Mesenchymal stem cell (in vitro differentiated cells and primary cell): ENCODE measurements at places on chromosomes 4 and X.

- no peak for DNase-seq
Measured at GRCh38 chr4:114474188-114474800, 124.3 kb upstream of the UGT8 start.

GRCh38 chr4:172169871-172170270 lies 356.7 kb downstream of the GALNTL6 start:
- no peak for DNase-seq

GRCh38 chr4:22428441-22428840 lies 87.4 kb downstream of the ADGRA3 start:
- DNase-seq, result no peak

GRCh38 chr4:185219551-185220344 lies 10.3 kb downstream of the SNX25 start:
- DNase-seq, result peak; percentile 66

GRCh38 chr4:143375326-143376073 lies 38.8 kb downstream of the GAB1 start:
- DNase-seq, result peak; percentile 45

DNA sequence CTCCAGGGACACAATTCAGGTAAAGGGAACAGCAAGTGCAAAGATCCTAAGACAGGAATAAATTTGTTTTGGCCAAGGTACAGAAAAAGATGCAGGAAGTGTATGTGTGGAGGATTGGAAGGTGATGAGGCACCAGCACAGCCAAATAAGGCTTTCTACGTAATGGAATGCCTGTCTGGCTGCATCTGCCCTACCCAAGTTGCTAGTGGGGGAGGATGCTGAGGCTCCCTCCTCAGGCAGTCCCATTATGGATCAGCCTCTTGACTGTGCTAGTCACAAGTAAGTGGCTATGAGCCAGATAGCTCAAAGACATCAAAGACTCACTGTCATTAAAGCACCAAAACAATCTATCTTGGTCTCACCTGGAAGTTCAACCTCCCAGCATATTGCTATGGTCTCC lies 300.9 kb upstream of the FAT4 start:
- DNase-seq, result no peak

DNA sequence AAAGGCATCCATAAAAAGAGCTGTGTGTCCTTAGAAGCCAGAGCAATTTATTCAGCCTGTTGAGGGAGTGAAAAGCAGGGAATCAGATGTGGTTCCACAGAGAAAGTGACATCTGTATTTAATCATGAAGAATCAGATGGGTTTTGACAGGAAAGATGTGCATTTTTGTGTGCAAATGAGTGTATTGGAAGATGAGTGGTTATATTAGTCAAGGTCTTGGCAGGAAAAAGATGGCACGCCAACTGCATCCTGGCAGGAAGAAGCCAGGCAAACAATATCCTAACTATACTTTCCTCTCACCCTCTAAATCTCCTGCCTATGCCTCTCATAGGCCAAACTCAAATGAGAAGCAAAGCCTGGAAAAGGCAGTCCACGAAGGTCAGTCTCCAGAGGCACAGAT lies 59.1 kb downstream of the SCFD2 start:
- DNase-seq, result no peak

- peak; percentile 1 for DNase-seq
Measured at GRCh38 chr4:81607950-81608349, 136.2 kb upstream of the RASGEF1B start.

- DNase-seq, result peak; percentile 56
Measured at GRCh38 chrX:119118780-119119395, 8.7 kb downstream of the KIAA1210 start.

DNA sequence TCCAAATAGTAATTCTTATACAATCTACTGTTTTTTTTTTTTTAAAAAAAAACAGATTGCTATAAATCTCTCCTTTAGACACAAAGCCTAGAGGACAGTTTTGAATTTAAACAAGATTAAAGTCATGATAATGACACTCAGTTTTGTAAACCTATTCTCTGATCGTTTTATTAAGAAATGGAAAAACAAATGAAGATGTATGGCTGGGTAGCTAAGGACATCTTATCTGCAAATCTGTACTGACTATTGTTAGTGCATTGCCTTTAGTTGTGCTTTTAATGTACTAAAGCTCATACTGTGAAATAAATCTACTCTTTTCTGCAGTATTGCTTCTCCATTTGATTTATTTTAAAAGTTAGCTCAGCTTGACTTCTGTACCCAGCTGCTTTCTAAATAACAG lies 155.0 kb downstream of the UNC5C start:
- no peak for DNase-seq

DNA sequence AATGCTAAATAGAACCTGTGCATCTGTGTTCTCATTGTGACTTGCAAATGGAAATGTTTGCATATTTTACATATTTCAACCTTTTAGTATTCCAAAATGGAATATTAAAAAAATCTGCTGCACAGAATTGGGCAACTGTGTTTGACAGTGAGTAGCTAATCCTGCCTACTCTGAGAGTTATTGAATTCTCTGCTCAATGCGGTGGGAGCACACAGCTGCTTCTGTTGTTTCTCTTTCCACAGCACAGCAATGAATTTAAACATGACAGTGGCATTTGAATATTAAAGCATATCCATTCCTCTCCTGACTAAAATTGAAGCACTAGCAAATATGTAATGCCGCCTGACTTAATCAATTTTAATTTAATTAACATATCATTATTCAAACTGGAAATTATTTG lies 366.6 kb downstream of the GASK1B start:
- no peak for DNase-seq

- DNase-seq, result peak; percentile 80
Measured at GRCh38 chr4:55175779-55176231, 50.4 kb upstream of the KDR start.

GRCh38 chr4:138267835-138268234 lies 25.7 kb upstream of the SLC7A11 start:
- DNase-seq, result no peak

DNA sequence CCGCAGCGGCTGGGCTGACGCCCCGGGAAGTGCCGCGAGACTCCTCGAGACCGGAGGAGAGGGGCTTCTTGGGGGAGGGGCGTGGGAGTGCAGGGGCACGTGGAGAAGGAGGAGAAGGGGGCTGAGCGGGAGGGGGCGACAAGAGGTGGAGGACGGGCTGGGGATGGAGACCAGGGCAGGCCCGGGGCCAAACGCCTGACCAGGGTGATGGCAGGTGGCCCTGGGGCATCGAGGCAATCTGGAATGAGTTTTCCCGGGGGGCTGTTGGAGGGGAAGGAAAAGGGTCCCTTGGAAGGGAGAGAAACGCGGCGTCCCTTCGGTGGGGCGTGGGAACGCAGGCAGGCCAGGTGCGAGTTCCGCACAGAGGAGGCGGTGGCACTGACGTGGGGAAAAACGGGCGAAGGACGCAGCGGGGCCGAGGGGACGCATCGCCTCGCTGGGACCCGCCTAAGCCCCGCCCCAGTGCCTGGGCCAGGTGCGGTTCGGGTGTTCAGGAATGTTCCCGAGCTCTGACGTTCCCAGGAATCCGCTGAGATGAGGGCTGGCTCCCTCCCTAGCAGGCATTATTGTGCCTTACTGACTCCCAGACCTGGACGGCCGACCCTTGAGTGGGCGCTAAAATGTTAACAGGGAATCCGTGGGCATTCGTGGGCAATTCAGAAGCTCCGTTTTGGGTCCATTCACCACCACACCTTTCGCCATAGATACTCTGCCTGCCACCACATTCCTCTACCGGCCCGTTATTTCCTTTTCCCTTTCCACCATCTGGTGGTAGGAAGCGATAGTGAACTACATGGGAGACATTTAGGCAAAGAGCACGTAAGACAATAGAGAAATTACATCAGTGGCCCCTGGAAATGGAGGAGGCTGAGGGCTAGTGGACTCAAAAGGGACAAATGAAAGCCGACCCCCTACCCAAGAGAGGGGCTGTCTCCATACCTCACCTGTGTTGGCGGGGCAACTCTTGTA lies 795 bp upstream of the SH3KBP1 start:
- DNase-seq, result peak; percentile 82

DNA sequence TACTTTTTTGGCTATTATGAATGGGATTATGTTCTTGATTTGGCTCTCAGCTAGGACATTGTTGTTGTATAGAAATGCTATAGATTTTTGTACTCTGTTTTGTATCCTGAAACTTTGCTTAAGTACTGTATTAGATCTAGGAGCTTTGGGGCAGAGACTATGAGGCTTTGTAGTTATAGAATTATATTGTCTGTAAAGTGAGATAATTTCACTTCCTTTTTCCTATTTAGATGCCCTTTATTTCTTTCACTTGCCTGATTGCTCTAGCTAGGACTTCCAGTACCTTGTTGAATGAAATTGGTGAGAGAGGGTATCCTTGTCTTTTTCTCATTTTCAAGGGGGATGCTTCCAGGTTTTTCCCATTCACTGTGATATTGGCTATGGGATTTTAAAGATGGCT lies 28.1 kb downstream of the ADAM29 start:
- DNase-seq, result no peak

DNA sequence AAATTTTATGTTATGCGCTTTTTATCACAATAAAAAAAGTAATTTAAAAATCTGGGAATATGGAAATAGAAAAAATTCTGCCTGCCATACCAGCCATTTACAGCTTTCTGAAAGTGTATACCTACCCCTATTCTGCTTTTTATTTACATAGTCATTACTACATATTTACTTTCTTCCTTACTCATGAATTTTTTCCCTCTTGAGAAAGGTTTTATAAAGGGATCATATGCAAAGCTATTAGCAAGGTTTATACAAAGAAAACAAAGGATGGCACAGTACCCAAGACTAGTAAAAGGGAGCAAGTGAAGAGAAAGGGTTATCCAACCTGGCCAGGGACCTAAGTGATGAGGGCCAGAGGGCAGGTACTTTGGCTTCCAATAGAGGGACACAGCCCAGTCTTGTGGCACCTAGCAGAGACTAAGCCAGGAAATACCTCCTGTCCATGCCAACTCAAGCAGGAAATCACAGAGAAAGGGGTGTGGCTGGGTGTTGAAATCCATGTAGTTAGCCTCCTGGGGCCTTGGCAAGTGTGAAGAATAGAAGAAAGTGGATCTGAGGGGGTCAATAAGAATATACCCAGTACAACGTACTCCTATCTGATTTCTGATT lies 207.3 kb upstream of the VEGFC start:
- DNase-seq, result no peak

DNA sequence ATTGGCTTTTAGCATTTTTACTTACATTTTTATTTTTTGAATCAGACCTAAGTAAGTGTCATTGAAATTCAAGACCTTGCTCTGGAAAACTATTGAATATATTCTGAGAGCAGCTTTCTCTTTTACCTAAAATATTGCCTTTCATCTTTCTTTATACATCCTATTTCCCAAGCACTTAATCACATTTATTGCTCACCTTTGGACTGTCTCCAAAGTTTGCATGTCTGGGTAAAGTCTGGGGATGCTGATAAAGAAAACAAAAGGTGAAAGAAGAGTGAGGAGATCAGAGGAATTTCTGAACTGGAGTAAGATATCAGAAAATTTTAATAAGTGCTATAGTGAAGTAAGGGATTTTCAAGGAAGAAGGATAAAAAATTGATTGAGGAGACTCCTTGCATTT lies 308.5 kb upstream of the AADAT start:
- no peak for DNase-seq

GRCh38 chr4:161247831-161248230 lies 916.0 kb downstream of the FSTL5 start:
- peak; percentile 5 for DNase-seq
